ENCODE measurements at places on chromosomes 1 and 21.

DNA sequence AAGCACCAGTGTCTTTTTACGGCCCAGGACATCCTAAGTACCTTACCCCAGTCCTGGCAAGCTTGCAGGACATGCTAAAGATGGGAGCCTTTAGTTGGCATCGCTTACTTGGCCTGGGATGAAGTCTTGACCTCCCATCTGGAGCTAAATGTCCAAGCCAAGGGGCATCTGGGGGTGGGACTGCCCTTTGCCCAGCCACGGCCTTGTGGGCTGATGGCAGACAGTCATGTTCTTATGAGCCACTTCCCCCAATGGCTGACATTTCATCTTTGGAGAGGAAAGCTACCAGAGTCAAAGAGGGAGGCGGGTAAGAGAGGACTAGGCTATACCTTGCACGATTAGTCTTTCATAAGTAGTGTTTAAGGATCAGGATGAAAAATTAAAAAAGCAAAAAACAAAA is 32.2 kb downstream of the OPTC start:
- no peak for DNase-seq

- no peak for DNase-seq
These were observed 43.9 kb downstream of the NAV1 start for GRCh38 chr1:201582705-201583442.

GRCh38 chr1:9263984-9264872 is 28.5 kb upstream of the SPSB1 start:
- DNase-seq = no peak

- no peak for DNase-seq
These were observed 309.9 kb downstream of the DUSP10 start for GRCh38 chr1:221431961-221432360.

GRCh38 chr1:15432324-15432723 is 5.9 kb upstream of the CTRC start:
- no peak for DNase-seq

DNA sequence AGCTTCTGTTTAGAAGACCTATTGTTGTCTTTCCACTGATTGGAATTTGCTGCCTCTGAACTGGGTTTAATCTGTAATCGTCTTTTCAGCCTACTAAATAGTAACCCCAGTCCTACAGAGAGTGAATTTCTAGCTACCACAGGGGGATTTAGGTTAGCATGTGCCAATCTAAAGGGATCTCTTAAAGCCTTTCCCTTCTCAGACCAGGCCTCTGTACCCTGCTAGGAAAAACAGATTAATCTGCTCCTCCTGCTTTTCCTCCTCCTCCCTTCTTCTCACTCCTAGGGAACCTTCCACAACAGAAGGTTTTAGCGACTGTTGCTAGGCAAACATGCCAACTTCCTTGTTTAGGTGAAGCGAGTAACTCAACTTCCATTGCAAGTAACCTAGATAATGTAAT is 1.3 kb upstream of the RC3H1 start:
- no peak for DNase-seq

GRCh38 chr1:200739702-200740570 is 1.2 kb downstream of the CAMSAP2 start:
- DNase-seq = no peak

GRCh38 chr1:227127891-227128290 is 187.8 kb downstream of the COQ8A start:
- no peak for DNase-seq

GRCh38 chr1:47788761-47789160 is 208.4 kb downstream of the TRABD2B start:
- no peak for DNase-seq

GRCh38 chr1:179817056-179817455 is 60.5 kb downstream of the TOR1AIP2 start:
- no peak for DNase-seq

DNA sequence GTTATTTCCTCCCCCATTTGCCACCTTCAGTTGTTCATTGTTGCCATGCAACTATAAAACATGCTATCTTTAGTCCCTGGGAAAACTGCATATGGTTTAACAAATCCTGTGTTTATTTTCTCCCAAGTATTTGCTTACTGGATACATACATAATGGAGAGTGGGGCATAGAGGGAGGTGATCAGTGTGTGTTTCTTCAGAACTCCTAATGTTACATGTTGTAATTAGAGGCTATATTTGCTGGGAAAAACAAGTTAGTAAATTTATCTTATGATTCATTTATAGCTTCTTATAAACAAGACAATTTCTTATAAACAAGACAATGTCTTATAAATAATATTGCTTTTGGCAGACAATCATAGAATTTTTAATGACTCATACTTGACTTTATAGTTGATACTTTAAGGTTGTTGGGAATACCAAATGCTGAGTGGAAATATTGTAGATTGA is 7.3 kb upstream of the GIPC2 start:
- DNase-seq = no peak

DNA sequence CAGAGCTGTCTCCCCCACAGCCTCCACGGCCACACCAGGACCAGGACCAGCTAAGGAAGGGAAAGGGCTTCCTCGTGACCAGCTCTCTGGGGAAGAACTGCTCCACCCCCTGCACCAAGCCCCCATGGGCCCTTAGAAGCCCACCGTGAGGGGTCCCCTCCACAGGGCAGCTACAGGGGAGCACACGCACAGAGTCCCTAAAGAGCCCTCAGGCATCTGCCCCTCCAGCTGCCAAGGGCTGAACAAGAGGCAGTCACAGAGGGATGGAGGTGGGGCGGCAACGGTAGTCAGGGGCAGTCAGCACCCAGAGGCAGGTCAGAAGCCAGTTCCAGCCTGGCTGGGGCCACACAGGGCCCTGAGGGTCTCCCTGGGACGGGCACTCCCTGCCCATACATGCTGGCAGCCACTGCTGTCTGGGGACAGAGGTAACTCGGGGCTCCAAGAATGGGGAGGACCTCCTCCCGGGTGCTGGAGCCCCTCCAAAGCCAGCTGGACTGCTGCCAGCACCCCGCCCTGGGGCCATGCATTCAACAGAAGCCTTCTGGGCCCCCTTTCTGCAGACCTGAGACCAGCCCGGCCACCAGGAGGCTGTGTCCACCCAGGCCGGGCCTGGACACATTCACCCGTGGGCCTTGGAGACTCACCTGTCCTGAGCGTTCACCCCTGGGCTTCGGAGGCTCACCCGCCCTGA is 18.7 kb downstream of the SLC19A1 start:
- DNase-seq = no peak

DNA sequence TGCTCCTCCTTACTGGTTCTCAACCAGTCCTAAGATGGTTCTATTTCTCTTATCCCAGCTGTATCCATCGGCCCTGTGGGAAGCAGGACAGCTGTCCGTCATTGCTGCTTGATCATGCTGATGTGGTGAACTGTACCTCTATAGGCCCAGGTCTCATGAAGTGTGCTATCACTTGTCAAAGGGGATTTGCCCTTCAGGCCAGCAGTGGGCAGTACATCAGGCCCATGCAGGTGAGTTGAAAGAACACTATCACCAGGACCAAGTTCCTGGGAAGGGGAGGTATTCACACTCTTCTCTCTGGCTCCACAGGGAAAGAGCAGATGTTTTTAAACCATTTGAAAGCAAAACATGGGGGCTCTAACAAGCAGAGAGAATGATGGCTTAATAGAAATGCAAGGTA is 302.6 kb downstream of the PAPPA2 start:
- no peak for DNase-seq

Measured in GM12892 (cell line).